ENCODE measurements at places on chromosomes 7 and 10.

- DNase-seq, result no peak
These were observed 245.7 kb downstream of the WDR11 start for GRCh38 chr10:121096617-121097431.

GRCh38 chr10:98910048-98910447, 325.6 kb downstream of the HPSE2 start:
- DNase-seq, result peak; percentile 8

DNA sequence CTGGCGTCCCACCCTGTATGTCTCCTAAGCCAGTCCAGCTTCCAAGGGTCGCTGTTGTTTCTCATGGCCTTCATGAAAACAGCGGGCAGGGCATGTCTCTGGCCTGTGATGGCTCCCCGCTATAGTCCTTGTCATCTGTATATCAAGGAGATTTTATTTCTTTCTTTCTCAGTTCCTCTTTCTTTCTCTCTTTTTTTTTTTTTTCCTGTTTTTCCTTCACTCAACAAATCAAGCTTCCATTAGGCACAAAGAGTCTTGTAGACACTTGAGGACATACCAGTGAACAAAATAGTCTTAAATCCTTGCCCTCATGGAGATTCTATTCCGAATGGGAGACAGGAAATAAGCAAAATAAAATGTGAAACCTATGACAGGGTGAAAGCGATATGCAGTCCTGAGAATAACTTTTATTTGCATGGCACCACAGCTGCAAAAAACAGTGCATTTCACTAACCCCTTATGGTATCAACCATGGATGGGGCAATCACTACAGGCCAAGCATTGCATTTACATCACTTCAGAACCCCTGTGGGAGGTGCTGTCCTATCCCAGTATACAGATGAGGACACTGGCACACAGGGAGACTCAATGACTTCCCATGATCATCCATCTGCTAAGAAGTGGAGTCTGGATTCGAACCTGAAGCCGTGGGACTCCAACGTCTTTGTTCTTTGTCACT, 50.7 kb downstream of the SYPL1 start:
- no peak for DNase-seq

- peak; percentile 77 for DNase-seq
These were observed 33.7 kb downstream of the NRBF2 start for GRCh38 chr10:63166742-63167258.

GRCh38 chr10:117581961-117582360, 39.4 kb downstream of the EMX2 start:
- no peak for DNase-seq

DNA sequence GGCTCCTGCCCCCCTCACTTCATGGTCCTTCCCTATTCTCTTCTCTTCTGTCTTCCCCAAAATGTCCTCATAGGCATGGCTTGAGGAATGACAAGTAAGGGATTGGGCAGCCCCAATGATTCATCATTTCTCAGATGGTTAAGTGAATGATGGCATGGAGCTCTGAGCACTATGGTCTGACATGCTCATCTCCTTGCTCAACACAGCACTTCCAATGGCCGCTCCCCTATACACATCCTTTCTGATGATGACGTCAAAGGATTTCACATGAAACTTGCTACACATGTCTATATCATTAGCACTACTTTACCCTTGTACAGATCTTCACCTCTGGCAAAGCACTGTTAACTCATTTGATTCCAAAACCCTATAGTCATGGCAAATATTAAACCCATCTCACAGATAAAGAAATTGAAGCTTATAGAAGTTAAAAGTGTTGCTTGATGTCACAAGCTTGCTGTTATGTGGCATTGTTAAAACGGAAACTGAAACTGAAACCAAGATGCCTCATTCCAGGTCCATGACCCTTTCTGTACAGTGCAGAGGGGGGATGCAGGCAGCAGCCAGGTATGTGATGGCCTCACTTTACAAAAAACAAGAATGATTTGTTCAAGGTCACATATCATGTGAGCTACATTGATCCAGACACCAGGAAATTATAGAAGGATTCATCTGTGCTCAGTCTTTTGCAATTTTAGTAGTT, 90.0 kb upstream of the PLXNA4 start:
- DNase-seq, result no peak

- DNase-seq, result no peak
These were observed 2.5 kb downstream of the IGFBP3 start for GRCh38 chr7:45918556-45918955.

- DNase-seq, result no peak
These were observed 209.9 kb downstream of the SEMA3E start for GRCh38 chr7:83439026-83439425.

- DNase-seq, result no peak
These were observed 138.4 kb downstream of the ST7 start for GRCh38 chr7:117091721-117092120.

DNA sequence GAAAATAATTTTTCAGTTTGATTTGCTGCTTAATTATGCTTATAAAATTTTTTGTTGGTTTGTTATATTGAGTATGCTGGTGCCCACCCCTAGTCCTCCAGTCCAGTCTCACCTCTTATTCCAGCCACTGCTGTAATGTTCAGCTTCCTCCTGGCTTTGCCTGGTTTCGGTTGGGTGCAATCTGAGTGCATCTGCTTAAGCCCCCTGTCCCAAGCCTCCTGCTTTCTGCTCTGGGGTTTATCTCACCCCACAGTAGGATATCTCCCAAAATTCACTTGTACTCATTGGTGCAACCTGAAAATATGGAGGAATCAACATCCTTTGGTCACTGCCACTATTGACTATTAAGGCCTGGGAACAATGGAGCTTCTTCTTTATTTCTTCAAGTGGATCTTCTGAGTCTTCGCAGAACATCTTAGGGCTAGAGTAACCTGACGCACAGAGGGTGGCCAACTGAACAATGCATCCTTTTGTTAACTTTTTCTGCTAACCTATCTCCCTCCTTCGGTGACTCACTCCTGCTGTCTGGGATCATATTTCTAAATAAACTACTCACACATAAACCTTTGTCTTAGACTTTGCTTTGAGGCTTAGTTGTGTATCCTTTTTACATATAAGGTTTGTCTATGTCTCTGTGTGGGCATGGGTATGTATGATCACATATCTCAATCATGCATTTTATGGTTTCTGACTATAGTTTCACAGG, 19.1 kb upstream of the SOSTDC1 start:
- no peak for DNase-seq

GRCh38 chr10:7085913-7086589, 324.8 kb downstream of the SFMBT2 start:
- DNase-seq, result peak; percentile 16

DNA sequence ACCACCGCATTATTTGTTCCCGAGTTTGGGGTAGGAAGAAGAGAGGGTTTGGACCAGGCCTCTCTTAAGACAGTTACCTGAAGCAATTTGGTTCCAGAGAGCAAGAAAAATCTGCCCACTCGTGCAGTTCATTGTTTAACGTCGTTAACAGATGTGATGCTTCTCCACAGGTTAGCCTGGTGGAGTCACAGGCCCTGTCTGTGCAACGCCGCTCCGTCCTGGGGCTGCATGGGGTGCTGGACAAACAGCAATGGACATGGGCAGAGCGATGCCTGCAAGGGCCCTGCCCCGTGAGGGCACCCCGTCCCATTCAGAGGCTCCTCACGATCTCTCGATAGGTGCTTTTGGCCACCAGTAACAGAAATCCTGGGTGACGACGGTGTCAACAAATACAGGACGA, 9.7 kb downstream of the FOXL3 start:
- DNase-seq, result no peak

GRCh38 chr7:129271500-129272355, 46.9 kb downstream of the AHCYL2 start:
- peak; percentile 91 for DNase-seq

DNA sequence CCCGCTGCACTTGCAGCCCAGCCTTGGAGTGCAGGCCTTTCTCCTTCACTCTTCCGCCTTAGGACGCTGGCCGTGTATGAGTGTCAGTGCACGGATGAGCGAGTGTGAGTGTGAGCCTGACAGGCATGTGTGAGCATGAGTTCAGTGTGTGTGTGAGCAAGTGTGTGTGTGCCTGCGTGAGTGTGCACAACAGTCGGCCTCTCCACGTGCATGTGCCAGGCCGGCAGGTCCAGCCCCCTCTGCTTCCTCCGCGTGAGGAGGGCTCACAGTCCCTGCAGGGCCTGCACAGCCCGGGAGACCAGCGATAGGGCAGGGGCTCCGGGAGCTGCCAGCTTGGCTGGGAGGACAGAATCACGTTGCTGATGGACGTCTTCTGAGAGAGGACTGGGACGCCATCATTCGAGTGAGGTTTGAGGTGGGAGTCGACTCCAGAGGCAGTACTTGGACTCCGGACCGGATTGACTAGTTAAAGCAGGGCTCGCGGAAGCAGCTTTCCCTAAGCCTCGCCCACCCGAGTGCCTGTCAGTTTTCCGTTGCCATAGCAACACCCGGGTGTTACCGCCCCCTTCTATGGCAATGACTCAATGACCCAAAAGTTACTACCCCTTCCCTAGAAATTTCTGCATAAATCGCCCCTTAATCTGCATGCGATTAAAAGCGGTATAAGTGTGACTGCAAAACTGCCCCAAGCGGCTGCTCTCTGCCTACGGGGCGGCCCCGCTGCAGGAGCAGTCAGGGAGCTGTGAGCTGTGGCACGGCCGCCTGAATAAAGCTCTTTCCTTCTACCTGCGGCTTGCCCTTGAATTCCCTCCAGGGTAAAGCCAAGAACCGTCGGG, 19.6 kb upstream of the CFAP46 start:
- peak; percentile 24 for DNase-seq

DNA sequence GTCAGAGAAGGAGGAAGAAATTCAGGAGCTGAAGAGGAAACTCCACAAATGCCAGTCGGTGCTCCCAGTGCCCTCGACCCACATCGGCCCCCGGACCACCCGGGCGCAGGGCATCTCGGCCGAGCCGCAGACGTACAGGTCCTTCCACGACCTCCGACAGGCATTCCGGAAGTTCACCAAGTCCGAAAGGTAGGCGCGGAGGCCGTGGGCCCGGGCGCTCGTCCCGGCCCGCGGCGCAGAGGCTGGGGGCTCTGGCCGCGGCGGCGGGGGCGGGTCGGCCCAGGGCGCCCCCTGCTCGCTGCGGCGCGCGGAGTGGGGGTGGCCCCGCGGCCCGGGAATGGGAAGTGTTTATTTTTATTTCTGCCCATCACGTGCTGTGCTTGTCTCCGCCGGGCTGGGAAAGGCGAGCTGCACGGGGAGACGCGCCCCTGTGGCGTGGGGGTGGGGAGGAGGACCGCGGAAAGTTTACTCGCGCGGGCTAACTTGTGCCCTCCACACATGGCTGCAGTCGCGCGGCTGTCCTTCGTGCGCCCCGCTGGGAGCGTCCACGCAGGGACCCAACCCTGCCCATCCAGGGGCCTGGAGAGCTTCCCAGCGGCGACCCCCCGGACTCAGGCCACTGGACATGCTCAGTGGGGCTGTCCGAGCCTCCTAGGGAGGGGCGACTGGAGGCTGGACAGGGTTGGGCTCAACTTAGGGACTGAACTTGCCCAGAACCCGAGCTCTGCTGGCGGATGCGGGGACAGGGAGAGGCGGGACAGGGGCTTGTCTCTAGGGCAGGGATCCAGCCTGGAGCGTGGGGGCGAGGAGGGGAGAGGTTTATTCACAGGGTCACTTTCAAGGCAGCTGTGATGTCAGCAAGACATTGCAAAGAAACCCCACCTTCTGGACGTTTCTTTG, 82.6 kb upstream of the PRKG1 start:
- no peak for DNase-seq

DNA sequence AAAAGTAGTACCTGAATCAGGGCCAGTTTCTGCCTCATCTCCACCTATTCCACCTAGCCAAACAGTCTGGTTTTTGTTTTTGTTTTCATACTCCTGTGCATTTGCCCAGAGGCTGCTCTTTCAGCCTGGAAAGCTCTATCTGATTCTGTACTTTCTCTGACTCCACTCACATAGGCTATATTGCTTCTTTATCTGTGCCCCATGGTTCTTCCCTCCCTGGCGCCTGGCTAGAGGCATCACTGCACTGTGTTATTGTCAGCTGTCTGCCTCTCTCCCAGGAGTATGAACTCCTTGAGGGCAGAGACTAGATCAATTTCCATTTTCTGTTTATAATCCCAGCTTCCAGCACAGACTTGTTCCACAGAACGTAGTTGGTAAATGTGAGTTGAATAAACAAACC, 5.1 kb upstream of the LMOD2 start:
- DNase-seq, result no peak

DNA sequence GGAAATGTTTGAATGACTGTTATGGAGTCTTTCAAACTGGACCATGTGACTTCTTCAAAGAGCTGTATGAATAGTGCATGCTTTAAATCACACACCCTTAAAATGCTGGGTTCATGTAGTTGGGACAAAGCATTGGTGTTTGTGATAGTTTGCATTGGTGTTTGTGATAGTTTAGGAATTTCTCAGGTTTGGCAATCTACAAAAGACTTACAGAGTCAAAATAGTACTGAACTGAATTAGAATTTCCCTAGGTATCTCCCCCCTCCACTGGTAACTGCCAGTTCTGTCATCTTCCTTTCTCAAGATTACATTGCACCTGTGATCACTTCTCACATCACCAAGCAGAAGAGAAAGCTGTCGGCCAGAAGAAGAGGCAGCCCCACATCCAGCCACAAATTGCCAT, 261.1 kb downstream of the GATA3 start:
- no peak for DNase-seq

GRCh38 chr10:108812296-108812695, 1111.0 kb downstream of the XPNPEP1 start:
- DNase-seq, result no peak

DNA sequence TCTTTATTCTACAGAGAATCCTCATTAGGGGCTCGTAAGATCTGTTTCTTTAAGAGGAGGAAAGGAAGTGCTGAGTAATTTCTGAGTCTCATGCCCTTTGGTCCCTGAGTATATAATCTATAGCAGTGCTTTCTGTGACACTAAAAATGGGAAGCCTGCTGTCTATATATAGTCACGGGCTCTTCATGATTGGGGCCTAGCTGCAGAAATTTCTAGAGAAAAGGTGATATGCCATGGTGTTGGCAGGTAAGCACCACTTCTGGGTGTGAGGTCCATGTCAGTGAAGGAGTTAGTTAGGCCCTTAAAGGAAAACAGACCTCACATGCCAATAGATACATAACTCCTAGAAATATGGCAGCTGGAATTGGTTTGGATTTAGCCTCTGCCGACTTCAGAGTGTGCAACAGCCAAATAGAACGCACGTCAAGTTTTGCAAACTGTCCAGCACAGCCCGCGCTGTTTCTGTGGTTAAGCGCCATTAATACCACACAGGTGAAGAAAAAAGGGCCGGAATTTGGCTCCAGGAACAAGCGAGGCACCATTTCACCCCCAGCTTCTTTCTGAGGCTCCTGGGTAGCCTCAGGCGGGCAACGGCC, 123.2 kb downstream of the TACC2 start:
- no peak for DNase-seq

- no peak for DNase-seq
These were observed 651.8 kb upstream of the LRRTM3 start for GRCh38 chr10:66273966-66274519.

GRCh38 chr10:132616170-132616995, 78.8 kb downstream of the INPP5A start:
- DNase-seq, result no peak

DNA sequence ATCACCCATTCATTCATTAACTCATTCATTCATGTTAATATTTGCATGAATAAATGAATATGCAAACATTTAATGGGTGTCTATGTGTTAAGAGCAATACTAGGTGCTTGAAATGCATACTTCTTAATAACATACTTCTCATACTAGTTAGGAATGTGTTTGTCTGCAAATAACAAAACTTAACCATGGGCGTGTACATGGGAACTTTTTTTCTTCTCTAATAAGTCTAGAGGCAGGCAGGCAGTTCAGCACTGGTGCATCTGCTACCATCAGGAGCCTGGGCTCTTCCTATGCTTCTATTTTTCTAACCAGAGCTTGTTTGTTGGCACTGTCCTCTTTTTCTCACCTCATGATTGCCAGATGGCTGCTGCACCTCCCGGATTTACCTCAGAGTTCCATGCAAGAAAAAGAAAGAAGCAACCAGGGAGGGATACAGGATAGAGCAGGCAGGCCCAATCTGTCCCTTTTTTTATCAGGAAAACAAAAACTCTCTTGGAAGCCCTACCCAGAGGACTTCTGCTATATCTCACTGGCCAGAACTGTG, 22.7 kb downstream of the CDHR3 start:
- DNase-seq, result no peak
